ENCODE measurements at places on chromosomes 7 and 10.

DNA sequence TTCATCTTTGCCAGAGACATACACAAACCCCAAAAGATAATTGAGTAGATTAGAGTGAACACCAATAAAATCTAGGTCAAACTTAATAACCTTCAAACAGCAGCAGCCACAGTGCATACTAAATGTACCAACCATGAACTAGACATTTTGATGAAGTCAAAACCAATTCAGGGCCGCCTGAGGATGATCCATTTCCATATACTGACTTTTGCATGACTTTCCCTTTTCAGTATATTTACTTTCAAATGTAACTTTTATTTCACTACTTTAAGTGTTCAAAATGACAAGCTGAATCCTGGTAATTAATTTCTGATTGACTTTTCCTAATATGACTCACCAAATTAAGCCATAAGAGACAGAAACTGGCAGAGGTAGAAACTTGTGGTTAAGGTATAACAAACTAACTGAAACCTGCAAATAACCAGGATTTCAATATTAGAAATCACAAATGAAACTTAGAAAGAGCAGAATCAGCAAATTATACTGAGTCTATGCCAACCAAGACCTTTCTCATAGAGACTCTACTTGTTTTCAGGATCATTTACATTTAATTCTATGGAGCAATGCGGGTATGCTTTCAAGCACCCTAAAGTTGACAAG lies 171.9 kb upstream of the LRRN3 start:
- no peak for DNase-seq

- DNase-seq, result no peak
These were observed 15.1 kb downstream of the PPIA start for GRCh38 chr7:44811571-44811970.

- DNase-seq, result no peak
These were observed 43.4 kb upstream of the POM121L12 start for GRCh38 chr7:52992001-52992400.

- DNase-seq, result no peak
These were observed 4.2 kb downstream of the FZD9 start for GRCh38 chr7:73437621-73438416.

DNA sequence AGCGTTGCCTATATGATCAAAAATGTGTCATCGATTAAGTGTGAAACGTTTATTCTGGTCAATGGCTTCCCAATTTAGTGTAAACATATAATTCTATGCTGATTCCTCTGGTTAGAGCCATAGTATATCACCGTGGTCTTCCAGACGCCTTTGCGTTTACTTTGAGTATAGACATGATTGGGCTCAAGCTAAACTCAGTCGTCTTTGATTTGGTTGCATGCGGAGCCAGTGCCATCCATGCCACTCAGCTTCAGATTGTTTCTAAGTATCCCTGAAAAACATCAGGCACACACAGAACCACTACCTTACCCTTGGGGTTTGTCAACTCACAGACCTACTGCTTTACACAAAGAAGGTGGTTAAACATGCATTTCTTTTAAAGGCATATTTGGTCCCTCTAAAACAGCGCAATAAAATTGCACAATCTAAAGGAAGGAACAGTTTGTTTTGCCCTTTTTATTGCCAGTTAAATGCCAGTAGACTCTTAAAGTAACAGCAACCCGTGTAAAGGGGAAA lies 273.6 kb upstream of the KLF6 start:
- no peak for DNase-seq

DNA sequence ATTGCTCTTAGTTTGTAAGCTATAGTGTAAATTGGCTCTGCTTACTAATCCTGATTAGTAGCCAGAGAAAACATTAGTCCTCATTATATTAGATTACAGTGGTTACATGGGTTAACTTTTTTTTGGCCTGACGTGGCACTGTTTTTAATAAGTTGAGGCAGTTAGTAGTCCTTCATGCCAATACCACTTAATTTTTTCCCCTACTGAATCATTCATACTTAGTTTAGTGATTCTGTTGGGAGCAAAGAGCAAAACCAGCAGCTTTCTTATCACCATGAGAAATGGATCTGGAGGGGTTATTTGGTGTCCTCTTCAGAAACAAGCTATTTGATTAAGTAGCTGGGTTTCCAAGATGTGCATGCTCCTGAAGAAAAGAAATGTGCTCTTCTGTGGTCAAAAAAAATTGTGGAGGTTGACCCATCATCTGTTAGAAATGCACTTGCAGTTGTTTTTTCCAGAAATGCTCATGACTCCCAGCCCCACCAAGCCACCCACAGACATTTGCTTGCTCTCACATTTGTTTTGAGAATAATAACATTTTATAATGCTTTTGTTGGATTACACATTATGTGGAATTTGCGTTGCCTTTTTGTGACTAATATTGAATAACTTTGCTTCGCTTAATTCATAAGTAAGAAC lies 258.5 kb downstream of the HDAC9 start:
- peak; percentile 97 for DNase-seq

DNA sequence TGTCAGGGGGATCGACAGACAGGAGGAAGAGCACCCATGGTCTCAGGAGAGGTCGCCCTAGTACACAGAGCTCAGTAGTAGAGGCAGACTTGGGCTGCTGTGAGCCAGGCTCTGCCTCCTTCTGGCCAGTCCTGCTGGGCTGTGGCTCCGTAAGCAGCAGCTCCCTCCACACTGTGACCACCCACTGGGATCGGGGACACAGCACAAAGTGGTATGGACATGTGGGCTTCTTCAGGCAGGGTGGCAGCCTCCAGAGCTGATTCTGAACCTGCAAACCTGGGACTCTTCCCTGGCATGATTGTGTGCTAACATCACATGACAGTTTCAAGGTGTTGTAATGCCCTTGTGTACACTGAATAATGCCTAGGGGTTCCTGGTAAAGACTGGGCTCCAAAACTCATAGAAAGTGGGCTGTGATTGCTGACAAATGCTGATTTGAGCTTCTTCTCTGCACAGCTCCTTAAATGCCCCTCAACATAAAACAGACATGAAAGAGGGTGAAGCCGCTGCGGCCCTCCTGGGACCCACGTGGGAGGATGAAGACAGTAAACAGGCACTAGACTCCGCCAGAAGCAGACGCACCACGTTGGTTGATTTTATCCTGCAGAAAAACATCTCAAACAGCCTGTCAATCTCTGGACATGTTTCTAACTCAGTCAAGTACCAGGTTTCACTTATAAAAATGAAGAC lies 76.7 kb downstream of the GPR26 start:
- DNase-seq, result no peak

DNA sequence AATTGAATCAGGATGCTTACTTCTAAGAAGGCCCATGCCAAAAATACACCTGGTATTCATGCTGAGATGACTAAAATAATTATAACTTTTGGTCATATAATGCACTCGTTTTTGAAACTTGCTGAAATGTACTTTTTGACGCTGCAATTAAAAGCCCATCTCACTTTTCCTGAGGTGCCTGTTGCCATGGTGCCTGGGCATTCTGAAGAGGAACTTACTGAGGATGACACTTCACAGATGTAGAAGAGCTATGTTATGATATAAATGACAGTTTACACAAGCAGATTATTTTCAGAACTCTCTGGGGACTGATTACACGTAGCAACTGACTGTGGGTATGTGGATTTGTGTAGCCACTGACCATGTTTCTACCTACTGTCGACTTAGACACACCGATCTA lies 182.4 kb downstream of the TPK1 start:
- no peak for DNase-seq

DNA sequence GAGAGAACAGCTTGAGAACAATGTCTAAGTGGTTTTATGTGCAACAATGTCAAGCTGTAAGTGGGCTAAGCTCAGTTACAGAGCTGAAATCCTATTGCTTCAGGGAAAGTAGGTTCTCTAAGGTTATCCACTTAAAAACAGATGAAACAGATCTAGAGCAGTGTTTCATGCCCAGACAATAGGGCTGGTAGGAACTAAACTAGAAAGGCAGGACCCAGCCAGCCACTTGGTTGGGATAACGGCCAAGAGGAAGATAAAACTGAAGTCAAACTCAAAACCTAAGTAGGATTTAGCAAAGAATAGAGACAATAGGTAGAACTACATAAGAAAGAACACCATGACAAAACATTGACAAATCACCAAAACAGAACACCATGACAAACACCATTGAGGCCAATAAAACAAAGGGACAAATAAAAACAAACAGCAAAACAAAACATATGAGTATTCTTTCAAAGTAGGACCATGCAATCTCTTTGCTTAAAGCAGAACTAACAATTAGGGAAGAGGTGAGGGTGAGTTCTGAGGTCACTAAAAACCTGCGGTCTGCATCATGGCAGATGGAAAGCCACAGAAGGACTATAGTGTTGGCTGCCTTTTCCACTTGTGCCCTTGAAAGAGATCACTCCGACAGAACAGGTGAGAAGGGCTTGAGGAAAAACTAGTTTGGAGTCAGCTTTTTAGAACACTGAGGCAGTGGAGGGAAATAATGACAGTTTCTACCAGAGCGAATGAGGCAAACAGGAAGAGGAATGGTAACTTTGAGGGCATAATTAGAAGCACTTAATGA lies 81.0 kb downstream of the HGF start:
- no peak for DNase-seq

DNA sequence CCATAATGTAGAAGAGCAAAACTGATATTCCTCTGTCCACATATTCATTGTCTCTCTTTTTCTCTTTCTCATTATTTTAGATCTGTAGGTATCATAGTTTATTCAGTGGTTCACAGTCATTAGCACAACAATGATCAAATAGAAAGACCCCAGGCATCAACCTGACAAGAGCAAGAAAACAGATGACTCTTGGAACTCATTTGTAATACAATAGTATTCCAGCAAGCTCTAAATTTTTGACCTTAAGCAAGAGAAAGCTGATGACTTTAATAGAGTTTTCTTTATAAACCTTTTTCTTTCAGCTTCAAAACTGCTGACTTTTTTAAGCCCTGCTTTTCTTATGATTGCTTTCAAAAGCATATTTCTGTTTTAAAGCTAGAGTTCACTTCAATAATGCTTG lies 507.5 kb upstream of the SORCS1 start:
- no peak for DNase-seq

GRCh38 chr10:102410429-102411073 lies 8.0 kb downstream of the PSD start:
- peak; percentile 44 for DNase-seq

All from fibroblast of upper back skin (primary cell).